ENCODE measurements at places on chromosomes 2 and 18.

GRCh38 chr18:3035635-3036034, 22.7 kb upstream of the LPIN2 start:
- DNase-seq: no peak

DNA sequence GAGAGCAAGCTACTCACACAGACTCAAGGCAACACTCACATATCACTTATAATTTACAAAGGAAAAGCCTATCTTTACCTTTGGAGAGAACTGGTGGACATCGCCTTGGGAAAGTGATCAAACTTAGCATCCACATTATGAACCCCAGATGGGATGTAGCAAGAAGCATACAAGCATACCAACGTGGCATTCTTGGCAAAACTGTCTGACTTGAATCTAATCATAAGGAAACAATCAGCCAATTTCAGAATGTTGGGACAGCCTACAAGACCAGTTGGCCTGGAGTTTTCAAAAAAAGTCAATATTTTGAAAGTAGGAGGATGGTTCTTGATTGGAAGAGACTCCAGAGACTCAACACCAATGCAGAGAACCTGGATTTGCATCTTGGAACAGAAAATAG, 79.1 kb upstream of the PMAIP1 start:
- no peak for DNase-seq

- no peak for DNase-seq
Measured at GRCh38 chr2:216799873-216800431, 59.9 kb downstream of the TNP1 start.

DNA sequence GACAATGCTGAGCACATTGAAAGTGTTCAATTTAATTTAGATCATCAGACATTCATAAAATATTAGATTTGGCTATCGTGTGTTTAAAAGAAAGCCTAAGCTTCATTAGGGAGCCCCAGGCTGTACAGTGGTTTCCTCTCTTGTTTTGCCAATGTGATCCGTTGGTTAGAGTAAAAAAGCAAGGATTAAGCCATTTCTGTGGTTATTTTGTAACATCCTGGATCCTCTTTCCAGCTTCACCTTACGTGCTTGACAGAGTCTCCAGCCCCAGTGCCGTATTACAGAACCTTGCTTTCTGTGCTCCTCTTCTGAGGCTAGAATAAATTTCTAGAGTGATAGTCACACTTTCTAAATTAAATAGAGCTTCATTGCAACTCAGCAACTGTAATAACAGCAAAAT, 289.3 kb upstream of the LINC00305 start:
- DNase-seq: no peak

GRCh38 chr18:62131301-62131909, 55.5 kb downstream of the PIGN start:
- peak; percentile 6 for DNase-seq

DNA sequence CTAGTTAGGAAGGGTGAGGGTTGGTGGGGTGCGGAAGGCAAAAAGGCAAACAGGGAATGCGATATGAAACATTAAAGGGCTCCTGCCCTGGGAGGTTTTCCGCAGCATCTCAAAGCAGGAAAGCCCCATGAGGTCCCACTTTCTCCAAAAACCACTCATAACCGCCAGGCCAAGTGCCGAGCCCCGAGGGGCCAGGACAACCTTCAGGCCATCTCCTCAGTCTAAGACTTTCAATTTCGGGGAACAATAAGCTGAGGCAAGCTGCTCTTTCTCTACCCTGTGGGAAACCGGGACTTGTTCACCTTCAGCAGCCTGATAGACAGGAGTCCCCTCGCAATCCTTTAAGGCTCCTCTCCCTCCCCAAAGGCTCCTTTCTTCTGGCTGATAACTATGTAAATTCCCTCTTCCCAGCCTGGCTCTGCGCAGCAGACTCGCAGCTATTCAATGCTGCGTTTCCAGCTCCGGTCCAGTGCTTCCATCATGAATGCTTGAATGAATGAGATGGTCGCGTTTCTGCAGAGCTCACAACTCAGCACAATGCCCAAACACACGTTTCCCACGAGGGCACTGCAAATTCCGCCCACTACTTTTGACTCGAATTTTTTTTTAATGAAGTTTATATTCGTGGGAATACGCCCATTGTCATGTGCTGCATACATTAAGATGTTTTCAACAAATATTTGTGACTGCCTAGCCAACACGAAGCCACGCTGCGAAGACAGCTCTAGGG, 1.4 kb downstream of the LAMA1 start:
- no peak for DNase-seq

DNA sequence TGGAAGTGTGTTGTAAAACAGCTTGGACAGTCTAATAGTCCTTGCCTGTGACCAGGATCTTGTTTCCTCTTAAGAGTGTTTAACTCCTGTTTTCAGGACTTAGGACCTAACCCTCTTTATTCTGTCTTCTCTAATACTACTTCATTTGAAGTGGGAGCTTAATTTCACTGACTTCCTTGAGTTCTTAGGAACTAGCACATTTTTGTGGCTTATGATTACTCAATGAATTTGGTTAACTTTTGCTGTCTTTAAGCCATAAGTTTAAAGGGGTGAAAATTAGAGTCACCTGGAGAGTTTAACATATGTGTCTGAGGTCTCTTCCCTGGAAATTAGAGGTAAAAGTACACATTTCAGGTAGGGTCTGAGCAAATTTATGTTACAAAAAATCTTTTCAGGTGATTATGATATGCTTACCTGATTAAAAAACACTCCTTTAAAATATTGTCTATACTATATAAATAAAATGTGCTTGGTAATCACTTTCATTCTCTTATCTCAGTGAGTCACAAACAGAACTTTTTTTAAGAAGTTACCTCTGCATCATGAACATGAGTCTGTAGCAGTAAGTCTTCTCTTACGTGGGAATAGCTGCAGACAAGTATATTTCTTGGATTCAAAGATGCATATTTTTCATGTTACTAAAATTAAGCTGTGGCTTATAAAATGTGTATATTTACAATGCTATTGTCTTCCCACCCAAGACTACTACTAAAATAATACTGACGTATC, 52.7 kb downstream of the ATP9B start:
- DNase-seq: no peak

- DNase-seq: no peak
Measured at GRCh38 chr2:164839914-164840457, 1.6 kb downstream of the COBLL1 start.

GRCh38 chr2:8983571-8983970, 19.9 kb downstream of the MBOAT2 start:
- no peak for DNase-seq

DNA sequence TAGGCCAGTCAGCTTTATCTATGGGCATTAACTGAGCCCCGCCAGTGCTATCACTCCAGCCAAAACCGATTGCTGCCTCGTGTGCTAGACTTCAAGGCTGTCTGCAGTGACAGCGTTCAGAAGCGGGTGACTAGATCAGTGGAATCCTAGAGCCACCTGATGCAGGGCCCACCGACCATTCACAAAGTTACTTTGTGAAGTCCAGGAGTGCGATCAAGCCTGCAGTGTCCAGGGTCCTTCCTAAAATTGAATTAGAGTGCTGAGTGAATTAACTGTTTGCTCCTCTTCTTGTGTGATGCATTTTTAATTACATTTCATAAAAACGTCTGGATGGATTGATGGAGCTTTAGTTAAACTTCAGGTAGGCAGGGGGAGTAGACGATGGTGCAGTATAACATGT, 13.9 kb downstream of the PCARE start:
- no peak for DNase-seq

DNA sequence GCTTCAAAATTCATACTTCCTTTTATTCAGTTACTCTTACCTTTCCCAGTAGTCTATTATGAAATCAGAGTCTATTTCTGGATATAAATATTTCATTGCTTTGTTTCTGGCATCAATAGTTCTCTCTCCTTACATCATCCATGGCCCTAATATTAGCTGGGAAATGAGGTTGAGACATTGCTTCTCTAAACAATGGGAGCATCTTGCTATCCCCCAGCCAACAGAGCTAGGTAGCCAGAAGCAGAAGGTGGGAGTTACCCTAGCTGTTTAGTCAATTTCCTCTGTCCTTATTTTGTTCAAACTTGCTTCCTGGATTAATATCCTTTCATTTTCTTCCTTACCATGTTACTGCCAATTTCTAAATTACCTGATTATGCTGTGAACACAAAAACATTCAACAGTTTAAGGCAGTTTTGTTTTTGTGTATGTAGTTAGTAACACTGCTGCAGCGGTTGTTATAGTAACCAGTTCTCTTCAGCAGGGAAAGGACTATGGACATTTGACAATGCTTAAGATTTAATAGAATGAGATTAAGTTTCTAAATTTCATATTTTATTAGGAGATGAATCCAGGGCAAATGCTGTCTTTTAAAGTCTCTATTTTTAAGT, 160.5 kb upstream of the KCNJ3 start:
- DNase-seq: no peak

DNA sequence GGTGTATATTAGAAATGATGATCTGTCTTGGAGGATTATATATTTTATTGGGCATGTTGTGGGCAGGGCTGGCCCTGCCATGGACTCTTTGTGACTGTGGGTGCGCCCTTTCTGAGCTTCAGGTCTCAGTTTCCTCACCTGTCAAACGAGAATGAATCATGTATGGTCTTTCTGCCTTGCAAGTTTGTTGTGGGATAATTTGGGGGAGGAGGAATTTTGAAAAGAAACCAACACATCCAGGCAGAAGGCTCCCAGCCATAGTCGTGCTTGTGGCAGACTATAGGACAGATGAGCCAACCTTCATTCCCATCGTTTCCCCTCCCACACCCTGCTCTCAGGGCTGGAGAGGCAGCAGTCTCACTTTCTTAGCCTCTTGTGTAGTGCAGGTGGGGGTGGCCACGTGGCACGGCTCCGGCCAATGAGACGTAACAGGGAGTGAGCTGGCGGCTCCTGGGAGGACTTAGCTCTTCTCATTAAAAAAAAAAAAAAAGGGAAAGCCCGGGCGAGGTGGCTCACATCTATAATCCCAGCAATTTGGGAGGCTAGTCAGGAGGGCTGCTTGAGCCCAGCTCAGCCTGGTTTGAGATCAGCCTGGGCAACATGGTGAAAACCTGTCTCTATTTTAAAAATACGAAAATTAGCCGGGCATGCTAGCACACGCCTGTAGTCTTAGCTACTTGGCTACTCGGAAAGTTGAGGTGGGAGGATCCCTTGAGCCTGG, 63.1 kb downstream of the RHOB start:
- no peak for DNase-seq

GRCh38 chr2:65353927-65354326, 78.5 kb downstream of the SPRED2 start:
- DNase-seq: no peak

DNA sequence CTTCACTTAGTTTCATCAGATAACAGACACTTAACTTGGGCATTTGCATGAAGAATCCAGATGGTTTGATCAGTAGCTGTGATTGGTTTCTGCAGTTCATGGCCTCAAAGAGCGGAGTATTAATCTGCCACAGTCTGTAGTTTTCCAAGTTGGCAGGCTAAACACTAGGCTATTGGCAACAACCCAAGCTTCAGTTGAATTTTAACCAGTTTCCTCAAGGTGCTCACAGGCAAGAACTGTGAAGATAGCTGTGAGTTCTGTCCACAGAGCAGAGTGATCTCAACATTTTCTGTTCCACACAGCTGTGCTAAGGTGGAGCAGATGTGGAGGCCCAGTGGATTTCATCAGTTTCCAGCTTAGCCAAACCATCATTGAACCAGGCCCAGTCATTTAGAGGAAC, 469.5 kb upstream of the LINC00305 start:
- no peak for DNase-seq

DNA sequence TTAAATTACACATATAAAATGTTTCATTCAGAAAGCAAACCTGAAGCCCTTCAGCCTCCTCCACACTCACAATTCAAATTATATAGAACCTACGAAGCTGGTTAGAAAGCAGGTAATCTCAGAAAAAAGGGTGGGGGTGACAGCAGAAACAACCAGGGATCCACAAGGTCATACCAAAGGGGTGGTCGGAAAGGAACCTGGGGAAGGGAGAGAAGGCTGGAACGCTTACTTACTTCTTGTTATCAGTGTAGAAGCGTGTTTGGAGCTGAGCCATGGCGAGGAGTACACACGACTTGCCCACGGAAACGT, 316 bp downstream of the WDR12 start:
- no peak for DNase-seq

GRCh38 chr18:79919089-79919488, 32.4 kb downstream of the SLC66A2 start:
- no peak for DNase-seq

DNA sequence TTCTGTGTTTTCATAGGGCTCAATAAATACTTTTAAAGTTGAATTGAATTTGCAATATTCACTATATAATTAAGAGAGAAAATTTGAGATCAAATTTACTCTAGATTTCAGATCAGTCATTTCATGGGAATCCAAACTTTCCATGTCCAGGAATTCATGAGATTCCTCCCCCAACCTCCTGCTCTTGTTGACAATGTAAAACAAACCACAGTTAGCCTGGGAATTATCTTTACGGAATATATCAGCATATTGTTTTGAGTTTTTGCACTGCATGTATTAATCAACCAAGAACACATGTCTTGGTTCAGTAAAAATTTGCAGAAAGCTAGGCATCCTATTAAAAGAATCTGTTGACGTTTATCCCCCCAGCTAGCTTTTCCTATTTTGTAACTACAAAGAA, 42.3 kb downstream of the CYP1B1 start:
- no peak for DNase-seq

GRCh38 chr2:82023710-82024109, 1719.2 kb upstream of the LRRTM1 start:
- no peak for DNase-seq

GRCh38 chr2:121598087-121598486, 51.2 kb downstream of the CLASP1 start:
- DNase-seq: no peak

GRCh38 chr2:187228986-187229385, 219.1 kb downstream of the CALCRL start:
- DNase-seq: no peak

- no peak for DNase-seq
Measured at GRCh38 chr18:24474406-24474805, 14.0 kb downstream of the HRH4 start.

DNA sequence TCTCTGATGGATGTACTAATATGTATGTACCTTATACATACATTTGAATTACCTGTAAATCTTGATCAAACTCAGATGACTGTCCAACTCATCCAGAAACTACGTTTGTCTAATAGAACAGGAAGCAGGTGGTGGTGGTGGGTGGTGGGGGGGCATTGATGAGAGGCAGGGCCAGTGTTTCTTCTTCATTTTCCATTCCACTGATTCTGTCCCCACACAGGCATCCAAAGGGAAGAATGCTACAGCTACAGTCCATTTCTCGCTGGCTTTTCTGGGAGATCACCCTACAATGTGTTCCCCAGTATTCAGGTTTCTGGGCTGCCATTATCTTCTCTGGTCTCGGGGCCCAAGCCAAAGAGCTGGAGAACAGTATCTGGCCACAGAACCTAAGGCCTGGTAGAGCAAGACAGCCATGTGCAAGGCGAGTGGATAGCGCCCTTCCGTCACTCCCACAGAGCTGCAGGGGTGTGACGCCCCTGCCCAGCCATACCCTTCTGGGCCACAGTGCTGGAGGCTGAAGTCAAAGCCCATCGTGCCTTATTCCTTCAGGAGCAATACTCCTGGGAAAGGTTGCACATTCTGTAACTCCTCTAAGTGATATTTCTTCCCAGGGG, 54.5 kb downstream of the BCL11A start:
- DNase-seq: no peak

DNA sequence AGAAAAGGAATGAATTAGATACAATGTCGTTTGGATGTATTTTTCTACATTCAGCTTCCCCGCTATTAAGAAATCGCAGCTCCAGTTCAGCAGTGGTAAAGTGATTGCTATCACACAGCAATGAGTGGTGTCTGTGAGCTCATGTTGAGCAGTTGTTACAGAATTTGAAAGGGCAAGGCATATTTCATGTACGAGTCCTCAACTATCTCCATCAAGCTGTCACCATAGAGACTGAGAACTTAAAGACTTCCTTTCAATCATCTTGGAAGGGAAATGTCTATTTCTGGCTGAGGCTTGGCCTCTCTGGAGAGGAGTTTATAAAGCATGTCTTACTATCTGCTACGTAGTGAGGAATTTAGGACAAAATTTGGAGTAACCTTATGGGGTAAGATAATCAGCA, 24.4 kb upstream of the FAM117B start:
- no peak for DNase-seq

Data from activated CD8-positive, alpha-beta memory T cell treated with anti-CD3 and anti-CD28 coated beads for 1 hour (primary cell).